ENCODE measurements at places on chromosomes 12 and 14.
A peak's percentile ranks its signal among the peaks of the same experiment; 100 is the strongest.

DNA sequence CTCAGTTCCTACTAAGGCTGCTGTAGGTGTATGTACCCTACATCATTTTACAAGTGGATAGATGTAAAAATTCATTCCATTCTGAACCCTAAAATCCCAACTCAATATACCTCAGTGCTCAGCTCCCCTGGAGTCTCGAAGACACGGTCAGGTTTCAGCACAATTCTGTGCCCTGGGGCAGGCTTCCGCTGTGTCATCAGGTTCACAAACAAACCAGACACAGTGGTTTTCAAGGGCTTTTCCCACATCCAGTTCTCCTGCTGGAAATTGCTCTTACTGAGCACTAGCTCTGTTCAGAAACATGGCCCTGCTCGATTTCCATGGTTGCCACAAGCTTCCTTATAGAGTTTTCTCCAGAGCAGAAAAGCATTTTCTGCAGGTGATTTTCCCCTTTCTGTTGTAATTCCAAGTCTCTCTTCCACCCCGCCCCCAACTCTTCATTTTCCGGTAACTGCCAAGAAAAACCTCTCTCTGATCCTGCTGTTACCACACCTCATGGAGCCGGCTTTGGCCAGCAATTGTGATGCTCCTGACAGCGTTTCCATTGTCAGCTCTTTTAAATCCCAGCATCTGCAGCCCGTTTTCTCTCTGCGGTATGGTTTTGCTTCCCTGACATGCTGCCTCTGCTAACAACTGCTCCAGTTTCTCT, 483.0 kb upstream of the CCDC196 start:
- DNase-seq = no peak

DNA sequence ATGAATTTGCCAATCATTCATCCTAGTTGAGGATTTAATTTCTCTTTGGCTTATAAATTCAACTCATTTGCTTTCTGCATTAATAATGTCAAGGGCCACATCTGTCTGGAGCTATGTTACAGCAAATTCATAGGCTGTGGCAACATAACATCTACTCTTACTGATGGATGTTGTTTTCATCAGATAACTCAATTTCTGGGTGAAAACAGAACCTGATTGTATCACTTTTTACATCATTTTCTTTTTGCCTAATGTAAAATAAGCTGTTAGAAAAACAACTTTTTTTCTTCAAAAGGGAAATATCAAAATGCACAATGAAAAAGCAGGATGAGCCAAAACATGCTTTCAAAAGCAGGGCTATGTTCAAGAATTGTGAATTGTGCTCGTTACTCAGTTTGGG, 73.3 kb downstream of the HELB start:
- no peak for DNase-seq

DNA sequence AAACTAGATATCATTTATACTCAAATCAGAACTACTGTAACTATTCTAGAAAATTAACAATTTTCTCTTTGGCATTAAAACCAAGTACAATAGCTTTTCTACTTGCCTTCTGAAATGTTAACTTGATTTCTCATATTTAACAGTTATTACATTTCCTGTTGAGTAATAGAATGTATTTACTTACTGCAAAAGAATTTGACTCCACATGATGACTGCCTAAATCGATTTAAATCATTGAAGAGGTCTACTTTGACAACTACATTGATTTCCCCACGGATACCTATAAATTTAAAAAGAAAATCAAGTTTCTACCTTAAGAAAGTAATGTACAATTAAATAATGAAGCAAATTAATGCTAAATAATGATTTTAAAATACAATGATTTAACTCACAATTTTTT, 18.9 kb downstream of the C2CD5 start:
- no peak for DNase-seq

DNA sequence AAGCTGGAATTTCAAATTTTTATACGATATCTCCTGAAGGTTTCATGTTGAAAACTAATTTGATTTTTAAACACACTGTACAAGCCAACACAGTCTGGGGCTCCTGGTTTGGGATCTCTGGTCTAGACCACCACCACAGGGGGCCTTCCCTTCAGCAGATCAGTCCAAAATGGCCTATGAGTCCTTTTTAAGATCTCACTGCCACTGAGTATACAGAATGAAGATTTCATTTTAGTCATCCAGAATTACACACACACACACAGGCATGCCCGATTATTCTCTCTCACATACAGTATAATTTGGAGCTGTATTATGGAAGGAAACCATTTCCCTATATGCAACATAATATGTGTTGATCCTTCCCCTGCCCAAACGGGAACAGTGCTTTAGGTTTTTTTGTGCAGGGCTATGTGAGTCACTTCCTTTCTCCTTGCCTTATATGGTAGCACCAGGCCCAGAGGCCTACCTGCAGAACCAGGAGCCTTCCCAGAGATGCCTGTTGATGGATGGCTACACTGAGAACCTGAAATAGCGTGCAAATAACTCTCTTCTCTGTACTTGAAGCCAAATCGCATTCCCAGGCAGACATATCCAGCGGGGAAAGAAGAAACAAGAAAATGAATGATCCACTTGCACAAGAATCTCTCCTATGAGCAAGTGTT, 28.1 kb upstream of the WNK1 start:
- no peak for DNase-seq

DNA sequence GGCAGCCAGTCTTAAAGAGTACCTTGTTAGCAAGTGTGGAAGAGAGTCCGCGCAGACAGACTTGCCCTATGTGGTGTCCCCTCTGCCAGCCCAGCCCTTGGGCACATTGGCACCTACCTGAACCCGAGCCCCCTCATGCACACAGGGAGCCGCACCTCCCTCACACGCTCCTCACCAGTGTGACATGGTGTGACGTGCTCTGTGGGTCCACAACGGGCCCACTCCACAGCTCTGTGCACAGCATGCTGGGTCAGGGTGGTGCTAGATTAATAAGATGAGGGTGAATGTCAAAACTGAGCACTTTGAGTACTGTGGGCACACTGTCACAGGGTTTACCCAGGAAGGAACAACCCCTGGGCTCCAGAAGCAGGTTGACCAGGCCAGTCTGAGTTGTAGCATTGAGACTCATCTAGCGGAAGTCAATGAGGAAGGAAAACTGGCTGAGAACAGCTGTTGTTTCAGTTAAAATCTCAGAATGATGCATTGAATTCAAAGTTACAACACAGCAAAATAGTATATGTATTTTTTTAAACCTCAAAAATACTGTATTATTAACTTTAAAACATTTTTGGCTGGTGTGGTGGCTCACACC, 53.4 kb upstream of the AMN start:
- DNase-seq = no peak

GRCh38 chr14:100341301-100342031, 18.3 kb downstream of the SLC25A47 start:
- no peak for DNase-seq

DNA sequence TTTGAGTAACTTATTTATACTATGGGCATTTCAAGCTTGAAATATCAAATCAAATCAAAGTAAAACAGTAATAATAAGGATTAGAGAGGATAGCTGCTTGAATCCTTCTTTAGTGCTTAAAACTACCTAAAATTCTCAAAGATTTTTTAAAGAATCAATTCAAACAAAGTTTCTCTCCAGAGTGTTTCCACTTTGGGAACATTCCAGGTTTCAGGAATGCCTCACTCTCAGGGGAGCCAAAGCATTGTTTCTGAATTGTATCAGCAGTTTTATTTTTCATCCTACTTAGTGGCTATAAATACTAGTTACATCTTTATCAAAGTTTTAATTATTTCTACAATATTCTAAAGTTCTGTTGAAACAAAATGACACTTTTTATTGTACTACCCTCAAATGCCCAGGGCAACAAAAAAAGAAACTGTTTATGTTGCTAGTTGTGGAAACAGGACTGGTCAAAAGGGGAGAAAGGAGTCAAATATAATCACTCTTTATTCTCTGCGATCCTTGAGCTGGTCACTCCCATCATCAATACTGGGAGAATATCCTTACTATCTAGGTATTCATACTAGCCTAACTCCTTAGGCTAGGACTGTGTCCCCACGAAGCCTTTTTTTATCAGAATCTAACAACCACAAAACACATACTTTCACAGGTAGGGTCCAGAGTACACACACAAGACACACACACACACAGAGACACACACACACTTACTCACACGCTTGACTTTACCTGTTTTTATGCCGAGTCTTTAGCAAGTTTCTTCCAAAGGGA, 598 bp downstream of the RASSF9 start:
- no peak for DNase-seq

DNA sequence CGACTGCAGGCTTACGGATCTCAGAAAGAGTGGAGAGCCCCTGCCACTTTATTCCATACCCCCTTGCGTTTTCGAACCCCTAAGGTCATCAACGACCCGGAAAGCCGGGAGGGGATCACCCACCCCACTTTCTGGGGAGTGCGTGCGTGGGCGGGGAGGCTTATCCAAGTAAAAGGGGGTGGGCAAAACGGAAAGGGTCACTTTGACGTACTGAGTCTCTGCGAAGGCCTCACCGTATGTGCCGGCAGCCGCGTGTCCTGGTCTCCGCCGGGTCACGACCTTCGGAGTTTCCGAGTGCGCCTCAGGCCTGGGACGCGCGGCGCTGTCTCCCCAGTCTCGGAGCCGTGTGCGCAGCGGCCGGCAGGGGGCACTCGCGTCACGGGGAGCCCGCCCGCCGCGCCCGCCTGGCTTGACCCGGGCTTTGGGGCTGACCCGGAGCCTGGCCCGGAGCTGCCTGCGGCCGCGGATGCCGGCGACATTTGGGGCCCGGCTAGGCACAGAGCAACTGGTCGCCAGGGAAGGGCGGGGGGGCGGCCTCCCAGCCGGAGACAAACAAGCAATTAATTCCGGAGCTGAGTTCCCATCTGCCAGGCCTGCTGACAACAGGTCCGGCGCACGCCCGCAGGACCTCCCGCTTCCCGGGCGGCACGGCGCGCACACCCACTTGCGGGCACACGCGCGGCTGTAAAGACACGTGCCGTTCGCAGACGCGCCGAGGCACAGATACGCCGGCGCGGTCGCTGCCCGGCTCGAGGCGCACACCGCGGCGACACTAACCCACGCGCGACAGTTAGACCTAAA, 890 bp upstream of the KIF26A start:
- no peak for DNase-seq

- peak; percentile 25 for DNase-seq
Observed at GRCh38 chr12:124032265-124032886, 59.4 kb downstream of the ZNF664 start.

- DNase-seq = no peak
Observed at GRCh38 chr14:37447883-37448391, 147.1 kb downstream of the FOXA1 start.

GRCh38 chr12:113861708-113862312, 104.3 kb downstream of the RBM19 start:
- no peak for DNase-seq

- DNase-seq = no peak
Observed at GRCh38 chr12:13223179-13223804, 26.8 kb downstream of the EMP1 start.

DNA sequence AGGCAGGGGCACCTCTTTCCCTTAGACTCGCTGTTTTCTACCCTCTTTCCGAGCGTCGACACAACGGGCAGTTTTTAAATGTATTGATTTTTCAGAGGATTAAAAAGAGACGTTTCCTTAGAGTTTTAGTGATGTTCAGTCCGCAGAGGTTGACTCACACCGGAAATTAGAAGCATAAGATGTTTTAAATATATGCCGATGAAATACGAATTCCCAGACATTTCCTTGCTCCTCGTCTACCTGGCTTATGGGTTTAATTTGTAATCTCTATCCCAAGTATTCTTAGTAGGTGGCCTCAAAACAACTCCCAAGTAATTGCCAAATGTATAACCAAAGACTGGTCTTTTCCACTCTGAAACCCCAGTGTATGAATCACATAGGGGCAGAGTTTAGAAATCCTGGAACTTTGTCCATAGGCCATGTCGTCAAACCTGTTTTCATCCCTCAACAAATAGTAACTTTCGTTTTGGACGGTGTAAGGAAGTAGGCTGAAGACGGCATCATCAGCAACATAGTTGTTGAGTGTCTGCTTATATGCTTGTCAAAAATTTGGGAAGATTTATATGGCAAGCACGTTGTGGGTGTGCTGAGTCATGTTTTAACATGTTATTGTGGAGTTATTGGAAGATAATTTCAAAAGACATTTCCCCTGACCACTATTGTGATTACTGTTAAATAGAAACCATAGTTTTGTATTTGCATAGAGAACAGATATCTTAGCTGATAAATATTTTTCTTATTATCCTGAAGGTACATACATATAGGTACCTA, 824 bp downstream of the TBK1 start:
- DNase-seq = no peak

Measured in caudate nucleus (tissue), 63 donors.